ENCODE measurements at places on chromosomes 5 and 9.

- no peak for DNase-seq
These were observed 1303.5 kb downstream of the EFNA5 start for GRCh38 chr5:106367281-106367680.

DNA sequence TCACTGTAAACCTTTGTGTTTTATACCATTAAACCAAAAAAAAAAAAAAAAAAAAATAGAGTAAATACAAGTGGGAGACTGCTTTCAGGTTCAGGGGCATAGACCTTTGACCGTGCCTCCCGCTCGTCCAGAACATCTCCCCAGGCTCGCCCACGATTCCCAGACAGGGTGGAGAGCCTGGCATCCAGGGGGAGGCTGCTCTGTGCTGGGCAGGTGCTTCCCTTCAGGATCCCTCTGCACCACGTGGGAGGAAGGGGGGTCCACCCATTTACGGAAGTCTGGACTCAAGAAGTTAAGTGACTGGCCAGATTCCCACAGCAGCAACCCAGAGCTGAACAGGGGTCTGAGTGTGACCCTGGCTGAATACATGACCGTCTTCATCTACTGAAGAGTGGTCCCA lies 125.4 kb upstream of the LMX1B start:
- no peak for DNase-seq

DNA sequence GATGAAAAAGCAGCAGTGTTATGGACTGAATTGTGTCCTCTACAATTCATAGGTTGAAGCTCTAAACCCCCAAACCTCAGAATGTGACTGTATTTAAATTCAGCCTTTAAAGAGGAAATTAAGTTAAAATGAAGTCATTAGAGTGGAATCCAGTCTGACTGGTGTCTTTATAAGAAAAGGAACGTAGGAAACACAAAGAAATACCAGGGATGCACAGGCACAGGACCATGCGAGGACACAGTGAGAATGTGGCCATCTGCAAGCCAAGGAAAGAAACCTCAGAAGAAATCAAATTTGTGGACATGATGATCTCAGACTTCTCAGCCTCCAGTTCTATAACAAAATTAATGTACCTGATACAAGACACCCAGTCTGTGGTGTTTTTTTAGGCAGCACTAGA lies 971.2 kb upstream of the CDH9 start:
- DNase-seq, result no peak

DNA sequence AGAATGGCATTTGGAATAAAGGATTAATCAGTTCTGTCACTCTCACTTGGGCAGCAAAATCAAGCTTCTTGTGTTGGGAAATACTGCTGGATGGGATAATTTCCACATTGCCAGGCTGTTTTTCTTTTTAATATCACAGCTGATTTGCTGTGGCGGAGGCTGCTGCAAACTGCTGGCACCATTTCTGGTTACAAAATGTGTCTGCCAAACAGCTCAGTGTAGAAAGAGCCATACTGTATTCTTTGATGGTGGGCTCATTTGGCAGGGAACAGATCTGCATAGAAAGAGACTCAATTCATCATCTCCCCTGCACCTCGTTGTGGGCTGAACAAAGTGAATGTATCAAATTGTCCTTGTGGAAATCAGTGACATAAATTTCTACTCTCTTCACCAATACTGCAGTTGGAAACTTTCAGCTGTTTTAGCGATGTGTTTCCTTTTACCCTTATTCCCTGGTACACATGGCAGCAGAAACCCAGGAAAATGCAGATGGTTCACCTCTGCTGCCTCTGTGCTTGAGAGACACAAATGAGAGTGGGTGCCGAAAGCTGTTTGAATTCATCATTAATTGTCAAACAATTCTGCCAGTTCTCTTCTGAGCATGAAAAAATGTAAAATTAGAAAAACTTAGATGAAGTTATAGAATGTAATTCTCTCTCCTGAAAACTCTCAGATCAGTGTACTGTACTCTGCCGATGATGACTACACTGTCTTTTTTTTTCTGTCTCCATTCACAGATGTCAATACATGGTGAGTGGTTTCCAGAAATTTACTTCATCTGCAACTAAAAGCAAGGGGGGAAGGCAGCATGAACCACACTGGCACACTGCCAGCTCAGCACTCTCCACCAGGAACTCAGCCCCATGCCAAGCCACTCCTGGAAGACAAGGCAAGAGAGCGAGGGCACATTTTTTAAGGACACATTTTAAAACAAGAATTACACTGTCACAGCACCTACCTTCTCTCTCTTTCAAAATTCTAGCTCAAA lies 75.0 kb downstream of the HMHB1 start:
- no peak for DNase-seq

GRCh38 chr5:88395264-88395663 lies 126.6 kb upstream of the TMEM161B start:
- no peak for DNase-seq

- no peak for DNase-seq
These were observed 63.7 kb upstream of the IFNK start for GRCh38 chr9:27460226-27461023.

DNA sequence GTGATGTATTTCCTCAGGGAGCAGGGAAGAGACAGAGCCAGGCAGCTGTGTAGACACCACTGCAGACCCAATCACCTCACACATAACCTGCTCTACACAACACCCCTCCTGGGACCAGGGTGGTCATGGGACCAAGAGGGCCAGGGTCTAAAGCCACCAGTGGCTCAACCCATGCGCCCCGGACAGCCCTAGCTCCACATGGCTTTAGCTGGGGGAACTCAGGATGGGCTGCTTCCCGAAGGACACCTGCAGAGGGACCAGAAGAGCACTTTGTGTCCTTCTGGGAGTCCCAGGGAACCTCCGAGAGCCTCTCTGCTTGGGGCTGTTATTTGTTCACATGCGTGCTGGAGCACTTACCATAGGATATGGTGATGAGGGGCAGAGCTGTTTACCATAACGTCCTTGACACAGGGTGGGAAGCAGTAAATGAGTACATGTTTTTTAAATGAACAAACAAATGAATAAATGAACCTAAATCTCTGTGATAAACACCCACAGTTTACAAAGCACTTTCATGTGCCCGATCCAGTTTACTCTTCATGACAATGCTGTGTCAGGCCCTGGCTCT lies 12.3 kb downstream of the SEPTIN8 start:
- DNase-seq, result no peak

DNA sequence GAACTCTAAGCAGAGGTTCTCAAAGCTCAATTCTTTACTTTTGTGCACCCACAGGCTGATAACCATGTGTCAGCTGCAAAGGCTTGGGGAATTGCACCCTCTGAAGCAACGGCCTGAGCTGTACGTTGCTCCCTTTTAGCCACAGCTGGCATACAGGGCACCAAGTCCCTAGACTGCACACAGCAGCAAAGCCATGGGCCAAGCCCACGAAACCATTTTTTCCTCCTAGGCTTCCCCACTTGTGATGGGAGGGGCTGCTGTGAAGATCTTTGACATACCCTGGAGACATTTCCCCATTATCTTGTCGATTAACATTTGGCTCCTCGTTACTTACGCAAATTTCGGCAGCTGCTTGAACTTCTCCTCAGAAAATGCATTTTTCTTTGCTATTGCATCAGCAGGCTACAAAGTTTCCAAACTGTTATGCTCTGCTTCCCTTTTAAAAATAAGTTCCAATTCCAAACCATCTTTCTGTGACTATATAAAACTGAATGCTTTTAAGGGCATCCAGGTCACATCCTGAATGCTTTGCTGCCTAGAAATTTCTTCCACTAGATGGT lies 23.0 kb downstream of the KIAA0825 start:
- no peak for DNase-seq

GRCh38 chr9:19484699-19485098 lies 75.9 kb downstream of the ACER2 start:
- DNase-seq, result no peak

DNA sequence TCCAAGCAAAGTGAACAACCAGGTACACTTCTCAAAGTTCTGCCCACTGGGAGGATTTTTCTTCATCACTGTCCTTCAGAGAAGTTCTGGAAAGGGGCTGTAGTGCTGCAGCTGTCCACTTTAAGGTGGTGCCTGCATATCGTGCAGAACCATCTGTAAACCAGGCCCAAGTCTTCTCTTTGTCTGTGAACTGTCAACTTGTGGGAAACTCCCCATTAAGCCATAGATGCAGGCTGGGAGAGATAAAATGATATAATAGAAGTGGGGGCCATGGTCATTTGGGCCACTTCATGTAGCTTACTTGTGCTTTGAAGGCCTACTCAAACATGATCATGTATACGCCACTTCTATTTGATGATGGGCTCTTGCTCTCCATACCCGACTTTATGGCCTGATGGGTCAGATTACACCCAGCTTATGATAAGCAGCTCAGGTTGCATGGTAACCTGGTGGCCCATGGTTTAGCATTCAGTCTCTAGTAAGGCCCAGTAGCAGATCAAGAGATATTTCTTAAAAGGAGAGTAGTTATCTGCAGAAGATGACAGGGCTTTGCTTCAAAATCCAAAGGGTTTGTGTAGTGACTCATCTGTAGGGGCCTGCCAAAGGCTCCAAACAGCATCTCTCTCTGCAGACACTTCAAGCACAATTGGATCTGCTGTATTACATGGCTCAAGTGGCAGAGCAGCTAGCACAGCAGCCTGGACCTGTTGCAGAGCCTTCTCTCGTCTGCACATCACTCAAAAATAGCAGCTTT lies 15.7 kb upstream of the BTF3 start:
- no peak for DNase-seq

GRCh38 chr5:145658435-145658834 lies 176.7 kb downstream of the PRELID2 start:
- no peak for DNase-seq

DNA sequence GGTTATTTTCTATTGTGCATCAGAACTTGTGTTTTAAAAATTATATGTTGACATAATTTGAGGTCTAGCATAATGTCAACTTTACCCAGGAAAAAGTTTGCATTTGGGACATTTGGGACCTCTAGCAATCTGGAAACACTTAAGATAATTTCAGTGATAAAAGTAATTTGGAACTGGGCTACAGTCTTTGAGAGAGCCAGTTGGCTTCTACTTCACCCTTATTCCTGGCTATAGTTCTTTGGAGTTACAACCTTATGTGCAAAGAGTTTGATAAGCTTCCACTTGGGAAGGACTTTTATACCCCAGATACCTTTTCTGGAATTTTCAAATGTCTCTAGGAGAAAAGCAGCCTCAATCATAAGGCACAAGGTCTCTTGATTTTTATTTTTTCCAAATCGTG lies 139.3 kb downstream of the ARRDC3 start:
- no peak for DNase-seq

DNA sequence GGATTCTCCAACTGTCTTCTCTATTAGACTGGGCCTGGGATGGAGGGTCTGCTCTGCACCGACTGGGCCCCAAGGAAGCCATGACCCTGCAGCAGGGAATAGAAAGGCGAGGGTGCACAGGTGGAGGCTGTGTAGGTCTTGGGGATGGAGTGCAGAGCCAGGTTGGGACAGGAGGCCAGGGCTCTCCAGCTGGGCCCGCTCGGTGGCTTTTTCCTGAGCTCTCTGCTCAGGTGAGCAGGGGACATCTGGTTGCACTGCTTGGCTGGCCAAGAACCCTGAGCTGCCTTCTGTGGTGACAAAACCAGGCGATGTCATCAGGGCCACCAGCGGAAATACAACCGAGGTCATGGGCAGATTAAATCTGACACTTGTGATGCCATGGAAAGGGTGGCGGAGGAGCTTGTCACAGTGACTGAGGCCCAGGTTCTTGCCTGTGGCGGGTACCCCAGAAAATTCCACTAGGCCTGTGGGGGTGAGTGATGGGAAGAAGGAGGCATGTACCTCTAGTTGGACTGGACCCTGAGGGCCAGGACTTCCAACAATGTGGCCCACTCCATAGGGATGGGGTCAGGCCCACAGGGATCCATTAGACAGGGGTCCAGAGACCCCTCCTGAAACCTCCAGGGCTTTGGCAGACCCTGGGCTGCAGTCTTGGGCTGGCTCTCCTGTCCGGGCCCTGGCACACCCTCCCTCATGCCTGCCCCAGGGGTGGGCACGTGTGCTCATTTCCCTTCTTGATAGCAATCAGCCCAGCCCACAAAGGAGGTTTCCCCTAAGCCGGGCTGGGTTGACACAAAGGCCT lies 4.4 kb upstream of the IL3 start:
- no peak for DNase-seq

- no peak for DNase-seq
These were observed 313.5 kb upstream of the PDE4D start for GRCh38 chr5:60207040-60207439.

GRCh38 chr9:119078015-119078414 lies 291.2 kb downstream of the BRINP1 start:
- no peak for DNase-seq

DNA sequence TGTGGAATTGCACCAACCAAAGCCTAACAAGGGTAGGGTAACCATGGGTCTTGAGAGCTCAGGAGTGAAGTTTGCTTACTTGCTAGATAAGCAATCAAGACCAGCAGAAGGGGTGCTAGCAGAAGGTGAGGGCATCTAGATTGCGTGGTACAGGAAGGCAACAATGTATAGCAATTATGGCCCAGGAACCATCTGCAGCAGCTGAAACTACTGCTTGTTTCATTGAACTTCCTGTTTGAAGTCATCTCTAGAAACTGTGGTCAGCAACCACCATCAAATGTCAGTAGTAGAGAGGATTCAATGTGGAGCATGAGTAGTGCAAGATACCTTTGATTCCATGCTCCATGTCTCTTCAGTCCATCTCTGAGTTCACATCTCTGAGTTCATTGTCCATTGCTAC lies 462.1 kb upstream of the GRAMD2B start:
- DNase-seq, result no peak

DNA sequence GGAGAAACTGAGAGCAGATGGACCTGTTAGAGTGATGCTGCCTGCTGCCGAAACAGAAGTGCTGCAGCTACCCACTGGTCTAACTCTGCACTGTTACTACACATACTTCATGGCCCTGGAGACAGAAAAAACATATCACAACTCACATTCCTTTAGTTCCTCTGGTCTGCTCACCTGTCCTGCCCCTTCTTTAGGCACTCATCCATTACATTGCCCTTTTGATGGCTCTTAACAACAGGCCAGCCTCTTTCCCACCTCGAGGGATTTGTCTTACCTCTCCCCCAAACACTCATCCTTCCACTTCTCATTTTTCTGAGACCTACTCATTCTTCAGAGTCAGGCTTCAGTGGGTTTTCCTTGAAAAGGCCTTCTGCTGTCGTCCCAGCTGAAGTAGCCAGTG lies 49.2 kb downstream of the KCTD16 start:
- DNase-seq, result no peak

DNA sequence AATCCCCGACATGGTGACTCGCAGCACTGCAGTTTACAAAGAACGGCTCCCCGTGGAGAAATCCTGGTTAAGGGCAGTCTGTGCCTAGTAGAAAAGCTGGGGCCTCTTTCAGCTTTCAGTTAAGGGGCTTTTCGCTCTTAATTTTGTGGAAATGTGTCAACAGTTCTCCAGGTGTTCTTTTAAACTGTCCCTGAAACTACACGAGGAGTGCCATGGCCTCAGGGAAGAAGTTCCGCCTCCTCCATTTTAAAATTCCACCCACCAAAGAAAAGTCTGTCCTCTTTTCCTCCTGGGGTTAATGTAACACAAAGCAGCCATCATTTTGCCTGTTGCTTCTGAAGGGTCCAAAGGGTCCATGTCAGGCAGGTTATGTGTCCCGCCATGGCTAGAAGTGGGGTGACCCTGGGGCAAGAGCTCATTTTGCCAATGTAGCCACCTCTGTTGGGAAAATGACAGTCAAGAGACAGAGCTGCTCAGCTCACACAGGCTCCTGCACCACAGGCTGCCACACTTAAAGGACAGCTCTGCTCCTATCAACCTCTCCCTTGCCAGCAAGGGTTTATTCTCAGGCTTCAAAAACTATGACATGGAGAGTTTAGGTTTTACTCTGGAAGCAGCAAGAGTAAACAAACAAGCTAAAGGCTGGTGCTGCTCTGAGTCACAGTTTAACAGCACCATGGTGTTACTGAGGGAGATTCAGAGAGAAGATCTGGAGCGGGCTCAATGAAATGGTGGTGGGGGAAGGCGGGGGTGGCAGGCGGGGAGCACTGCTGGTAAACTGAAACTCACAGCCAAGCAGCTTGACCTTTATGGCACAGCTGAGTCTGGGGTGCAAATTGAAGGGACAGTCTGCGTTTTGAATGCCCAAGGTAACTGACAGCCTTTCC lies 3.2 kb downstream of the WHRN start:
- no peak for DNase-seq
